ENCODE measurements at places on chromosomes 16 and 17.

DNA sequence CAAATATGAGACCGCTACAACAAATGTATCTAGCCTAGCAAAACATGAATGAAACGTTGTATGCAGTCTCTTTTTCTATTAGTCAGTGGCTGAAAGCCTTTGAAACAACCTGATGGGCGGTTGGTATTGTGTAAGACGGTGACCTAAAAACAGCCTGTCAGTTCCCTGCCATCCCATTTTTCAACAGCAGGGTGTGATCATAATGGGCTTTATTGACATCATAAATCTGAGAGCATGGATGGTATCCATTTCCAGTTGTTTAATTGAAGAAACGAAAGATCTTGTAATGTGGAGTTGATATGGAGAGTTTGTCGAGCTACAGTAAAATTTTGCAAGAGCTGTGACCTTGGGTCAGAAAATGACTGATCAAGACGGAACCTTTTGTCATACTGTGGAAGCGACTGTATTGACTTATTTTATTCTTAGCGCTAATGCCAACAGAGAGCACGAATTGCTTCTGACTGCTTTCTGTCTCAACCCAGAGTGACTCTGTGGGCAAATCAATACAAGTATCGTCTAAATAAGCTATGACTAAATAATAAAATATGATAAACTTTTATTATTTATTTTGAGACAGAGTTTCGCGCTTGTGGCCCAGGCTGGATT is 12.3 kb upstream of the MEIOB start:
- DNase-seq = no peak

GRCh38 chr17:40320756-40321523 is 12.0 kb downstream of the RARA start:
- no peak for DNase-seq

DNA sequence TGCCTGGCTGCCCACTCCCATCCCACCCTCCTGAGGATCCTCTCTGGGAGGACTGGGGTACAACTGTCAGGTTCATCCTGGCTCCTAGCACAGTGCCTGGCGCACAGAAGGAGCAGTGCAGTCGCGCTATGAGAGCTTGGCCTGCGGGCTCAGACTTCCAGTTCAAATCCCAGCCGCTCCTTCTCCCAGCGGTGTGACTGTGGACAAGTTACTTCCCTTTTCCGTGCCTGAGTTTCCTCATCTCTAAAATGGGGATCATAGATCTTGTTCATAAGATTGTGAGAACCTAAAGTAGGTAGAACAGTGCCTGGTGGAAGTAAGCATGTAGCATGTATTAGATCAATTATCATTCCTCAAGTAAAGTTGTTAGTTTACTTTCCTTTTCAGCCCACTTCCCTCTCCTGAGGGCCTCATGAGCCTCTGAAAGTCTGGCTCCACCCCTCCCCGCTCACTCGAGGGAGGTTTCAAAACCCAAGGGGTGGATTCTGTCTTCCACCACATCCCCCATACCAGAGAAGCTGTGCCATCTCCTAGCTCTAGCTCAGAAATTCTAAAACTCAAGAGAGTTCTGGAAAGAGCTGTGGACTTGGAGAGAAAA is 19.9 kb upstream of the COL1A1 start:
- DNase-seq = no peak

- DNase-seq = no peak
Observed at GRCh38 chr16:60246086-60246485, 1512.0 kb upstream of the GOT2 start.

DNA sequence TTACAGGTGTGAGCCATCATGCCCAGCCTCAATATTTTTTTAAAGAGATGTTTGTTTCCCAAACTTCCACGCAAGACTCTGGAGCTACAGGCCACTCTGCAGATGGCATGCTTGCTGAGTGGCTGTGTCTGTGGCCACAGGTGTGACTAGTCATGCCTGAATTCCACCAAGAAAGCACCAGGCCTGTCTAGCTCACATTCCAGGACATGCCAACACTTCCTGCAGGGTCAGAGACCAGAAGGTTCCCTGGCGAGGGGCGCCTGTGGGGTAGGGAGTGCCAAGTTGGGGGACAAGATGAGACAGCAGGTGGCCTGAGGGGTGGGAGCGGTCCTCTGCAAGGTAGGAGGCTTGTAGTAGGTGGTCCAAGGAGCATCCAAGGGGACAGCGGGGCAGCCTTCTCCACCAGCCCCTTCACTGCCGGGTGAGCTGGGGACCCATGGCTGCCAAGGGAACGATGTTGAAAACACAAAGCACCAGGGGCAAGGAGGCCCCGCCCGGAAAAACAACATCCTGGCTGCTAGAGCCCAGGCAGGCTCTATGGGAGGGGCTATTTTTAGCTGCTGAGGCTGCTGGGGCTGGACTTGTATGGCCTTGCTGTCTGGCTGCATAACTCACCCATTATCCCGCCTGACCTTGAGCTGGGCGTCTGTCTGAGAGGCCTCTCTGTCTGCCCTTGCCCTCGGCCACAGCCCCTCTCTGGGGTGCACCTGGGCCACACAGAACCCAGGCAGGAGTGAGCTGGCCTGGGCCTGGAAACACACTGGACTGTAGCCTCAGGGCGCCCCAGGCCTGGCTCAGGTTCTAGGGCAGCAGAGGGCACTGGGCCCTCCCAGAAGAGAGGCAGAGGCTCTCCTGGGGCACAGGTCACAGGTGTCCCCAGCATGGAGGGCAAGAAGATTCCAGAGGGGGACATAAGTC is 5.7 kb downstream of the TRIM47 start:
- DNase-seq = no peak

- no peak for DNase-seq
Observed at GRCh38 chr16:10154389-10154788, 27.8 kb downstream of the GRIN2A start.

DNA sequence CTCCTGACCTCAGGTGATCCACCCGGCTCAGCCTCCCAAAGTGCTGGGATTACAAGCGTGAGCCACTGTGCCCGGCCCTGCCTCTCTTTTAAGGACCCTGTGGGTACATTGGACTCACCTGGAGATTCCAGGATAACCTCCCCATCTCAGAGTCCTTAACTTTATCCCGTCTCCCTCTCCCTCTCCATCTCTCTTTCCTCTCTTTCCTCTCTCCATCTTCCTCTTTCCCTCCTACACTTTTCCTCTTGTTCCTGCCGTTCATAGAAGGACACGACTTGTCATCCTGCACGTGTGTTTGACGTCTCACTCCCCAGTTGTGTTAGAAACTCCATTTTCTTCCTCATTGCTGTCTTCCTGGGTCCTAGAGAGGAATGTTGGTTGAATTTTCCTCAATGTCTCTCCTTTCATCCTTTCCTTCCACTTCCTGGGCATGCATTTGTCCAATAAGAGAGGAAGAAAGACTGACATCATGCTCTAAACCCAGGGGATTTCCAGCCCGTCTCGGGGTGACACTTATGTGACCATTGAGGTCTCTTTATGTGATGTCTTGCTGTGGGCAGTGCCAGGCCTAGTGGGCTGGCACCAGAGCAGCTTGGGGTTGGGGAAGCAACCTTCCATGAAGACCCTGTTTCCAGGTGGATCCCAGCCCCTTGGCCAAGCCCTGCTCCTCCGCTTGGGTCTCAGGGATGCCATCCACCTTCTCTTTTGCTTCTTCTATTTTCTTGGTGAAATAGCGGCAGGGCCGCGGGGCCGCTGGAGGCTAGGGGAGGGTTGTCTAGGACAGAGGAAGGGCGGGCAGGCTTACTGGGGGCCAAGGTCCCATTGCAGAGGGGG is 39.8 kb upstream of the IRF8 start:
- no peak for DNase-seq

DNA sequence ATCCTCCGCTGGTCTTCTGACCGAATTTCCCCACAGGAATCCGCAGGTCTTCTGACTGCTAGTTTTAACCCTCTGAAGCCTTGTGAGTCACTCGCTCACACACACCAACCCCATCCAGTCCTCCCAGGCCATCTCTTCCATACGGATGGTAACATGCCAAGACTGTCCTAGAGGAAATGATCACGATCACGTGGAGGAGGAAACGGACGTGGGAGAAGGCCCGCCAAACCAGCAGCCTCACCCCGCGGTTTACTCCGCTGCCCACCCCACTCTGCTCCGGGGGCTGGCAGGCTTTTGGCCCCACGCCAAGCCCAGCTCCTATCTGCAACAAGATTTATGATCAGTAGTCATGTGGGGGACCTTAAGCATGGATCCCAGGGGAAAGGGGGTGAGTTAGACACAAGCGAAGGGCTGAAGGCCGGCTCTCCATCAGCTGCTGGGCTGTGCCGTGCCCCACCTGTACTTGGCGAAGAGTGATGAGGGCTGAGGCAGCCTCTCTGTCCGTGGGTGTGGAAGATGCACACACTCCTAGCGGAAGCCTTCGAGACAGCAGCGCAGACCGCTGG is 1.5 kb upstream of the FAAP100 start:
- no peak for DNase-seq

DNA sequence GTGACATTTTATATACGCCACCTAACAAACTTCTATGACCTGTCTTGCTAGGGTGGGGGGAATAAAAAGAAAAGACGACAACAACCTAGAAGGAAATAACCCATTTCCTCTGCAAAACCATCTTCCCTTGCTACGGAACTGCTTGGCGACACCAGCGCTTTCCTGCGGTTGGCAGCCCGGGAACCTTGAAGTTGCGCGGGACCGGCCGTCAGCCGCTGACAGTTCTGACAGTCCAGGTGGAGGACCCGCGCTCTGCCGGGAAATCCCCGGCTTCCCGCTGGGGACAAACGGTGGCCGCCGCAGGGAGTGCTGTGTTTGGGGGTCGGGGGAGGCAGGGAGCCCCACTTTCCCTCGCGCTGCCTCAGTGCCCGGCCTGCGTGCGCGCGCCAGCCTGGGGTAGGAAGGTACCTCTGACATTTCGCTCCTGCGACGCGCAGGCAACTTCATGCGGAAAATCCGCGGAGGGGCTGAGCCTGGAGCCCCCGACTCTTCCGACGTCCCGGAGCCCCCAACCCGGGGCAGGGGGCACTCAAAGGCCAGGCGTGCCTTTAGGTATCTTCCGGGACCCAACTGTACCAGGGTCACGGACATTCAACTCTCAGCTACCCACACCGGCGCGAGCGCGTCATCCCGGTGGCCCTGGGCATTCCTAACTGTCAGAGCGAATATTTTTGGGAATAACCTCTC is 516 bp downstream of the SLC16A6 start:
- DNase-seq = peak; percentile 38

DNA sequence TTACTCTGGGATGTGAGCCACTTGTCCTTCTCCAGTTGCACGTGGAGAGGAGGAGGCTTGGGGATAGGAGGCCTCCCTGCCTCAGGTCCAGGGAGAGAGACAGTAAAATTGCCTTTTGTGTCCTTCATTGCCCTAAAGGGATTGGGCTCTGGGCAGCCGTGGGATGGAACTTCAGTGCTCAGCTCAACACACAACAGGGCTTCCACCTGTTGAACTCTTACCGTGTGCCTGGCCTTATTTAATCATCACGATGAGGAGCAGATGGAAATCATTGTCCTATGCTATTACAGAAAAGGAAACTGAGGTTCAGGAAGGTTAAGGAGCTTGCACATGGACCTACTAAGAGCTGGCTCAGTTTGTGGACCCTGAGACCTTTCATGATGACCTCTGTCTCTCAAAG is 92.4 kb upstream of the CDC42EP4 start:
- no peak for DNase-seq

DNA sequence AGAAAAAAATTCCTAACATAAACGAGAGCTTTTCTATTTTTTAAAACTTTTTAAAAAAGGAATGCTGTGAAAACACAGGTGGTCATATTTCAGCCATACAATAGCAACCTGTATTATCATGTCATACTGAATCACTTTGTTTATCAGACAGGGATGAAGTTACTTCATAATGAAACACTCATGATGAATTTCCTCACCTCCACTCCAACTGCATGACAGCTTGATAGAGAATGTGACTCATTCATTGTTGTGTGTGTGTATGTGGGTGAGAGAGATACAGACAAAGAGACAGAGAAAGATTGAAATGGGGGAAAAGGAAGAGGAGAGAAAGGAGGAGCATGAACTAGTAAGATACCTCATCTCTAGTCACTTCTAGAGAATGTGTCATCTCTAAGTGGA is 109.0 kb downstream of the SYCE1L start:
- no peak for DNase-seq

DNA sequence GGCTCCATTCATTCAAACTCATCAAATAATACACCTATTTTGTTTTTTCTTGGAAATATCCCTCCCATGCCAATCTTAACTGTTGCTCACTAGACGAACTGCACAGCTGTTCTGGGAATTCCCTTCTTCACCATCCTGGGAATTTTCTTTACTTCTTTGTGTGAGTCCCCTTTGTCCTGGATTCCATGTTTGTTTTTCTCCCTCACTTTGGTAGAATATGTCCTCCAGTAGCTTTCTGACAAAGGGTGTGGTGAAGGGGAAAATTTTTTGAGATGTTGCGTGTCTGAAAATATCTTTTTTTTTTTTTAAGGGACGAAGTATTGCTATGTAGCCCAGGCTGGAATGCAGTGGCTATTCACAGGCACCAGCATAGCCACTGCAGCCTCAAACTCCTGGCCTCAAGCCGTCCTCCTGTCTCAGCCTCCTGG is 17.2 kb upstream of the UTP6 start:
- no peak for DNase-seq

- no peak for DNase-seq
Observed at GRCh38 chr17:67403065-67403464, 26.0 kb downstream of the PITPNC1 start.

GRCh38 chr16:79542237-79542774 is 58.2 kb downstream of the MAF start:
- DNase-seq = no peak

- DNase-seq = no peak
Observed at GRCh38 chr16:67177743-67178699, 5.7 kb downstream of the MATCAP1 start.

DNA sequence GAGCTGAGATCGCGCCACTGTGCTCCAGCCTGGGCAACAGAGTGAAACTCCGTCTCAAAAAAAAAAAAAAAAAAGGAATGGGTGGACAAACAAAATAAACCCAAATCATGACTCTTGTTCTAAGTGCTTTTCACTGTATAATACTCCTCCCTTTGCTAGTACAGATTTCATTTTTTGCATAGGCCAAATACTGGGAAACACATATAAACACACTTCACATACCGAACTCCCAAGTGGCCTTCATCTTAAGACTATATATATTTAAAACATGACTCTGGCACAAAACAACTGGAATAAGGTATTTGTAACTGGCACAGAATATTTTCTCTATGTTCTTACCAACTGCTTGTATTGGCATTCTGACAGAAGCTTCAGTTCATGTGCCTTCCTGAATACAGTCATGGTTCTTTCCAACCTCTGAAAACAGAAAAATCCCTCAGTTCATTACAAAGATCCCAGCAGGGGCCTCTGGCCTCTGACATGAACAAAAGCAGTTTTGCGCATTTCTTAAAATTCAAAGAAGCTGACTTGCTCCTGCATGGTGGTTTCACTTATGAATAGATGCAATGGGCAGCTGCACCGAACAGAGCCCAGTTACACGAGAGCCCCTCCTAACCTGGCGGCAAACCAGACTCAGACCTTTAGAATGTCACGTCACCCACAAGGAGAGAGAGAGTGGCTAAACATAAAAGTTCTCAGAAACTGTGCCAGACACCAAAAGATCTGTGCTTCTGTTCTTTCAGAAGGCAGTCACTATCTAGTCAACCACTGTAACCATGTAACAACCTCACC is 19.1 kb upstream of the COPRS start:
- peak; percentile 16 for DNase-seq
